WERI-Rb-1 (cell line): ENCODE measurements at places on chromosomes 2 and 18.
A peak's percentile ranks its signal among the peaks of the same experiment; 100 is the strongest.

- DNase-seq = peak; percentile 14
Observed at GRCh38 chr18:686339-687111, 25.9 kb downstream of the ENOSF1 start.

DNA sequence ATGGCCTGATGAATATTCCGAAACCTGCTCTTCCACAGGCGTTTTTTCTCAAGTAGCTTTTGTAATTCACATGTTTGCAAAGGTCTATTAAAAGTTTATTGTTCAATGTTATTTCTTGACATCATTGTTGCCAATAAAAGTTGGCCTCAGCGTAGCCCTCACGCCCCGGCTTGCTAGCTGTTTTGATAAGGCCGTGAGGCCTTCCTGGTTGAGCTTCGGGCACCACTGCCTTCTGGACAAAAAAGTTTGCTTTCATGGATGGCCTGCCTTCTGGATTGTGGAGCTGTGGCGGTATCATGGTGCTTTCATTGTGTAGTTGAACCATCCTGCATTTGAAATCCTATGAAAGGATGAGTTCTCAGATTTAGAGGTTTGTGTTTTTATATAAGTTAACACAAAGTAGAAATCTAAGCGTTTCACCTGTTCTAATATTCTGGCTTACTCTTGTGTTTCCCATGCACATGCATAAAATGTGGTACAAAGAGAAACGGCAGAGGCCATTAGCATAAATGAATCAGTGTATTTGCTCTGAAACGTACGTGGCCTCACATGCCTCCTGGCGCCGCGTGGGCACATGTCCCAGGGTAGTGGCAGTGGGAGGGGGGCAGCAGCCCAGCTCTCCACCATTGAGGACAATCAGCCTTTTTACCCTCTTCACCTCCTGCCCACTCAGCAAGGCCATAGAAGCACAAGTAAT, 134.5 kb downstream of the NCK2 start:
- no peak for DNase-seq

GRCh38 chr2:150640039-150640438, 152.6 kb upstream of the RND3 start:
- no peak for DNase-seq

- no peak for DNase-seq
Observed at GRCh38 chr2:84629550-84629949, 113.3 kb downstream of the DNAH6 start.

DNA sequence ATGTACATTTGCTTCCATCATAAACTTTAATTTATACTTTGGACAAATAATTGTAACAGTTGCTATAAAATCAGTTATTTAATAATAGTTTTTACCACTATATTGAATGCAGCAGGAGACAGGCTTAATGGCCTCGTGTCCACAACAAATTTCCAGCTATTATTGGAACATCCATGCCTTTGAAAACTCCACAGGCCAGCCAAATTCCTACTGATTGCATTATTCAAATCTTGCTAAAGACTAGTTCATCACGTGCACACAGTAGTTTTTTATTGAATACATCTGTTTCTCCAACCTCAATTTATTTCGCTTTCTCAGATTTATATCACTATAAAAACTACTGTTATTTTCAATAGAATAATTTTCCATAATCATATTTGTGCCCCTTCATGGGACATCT, 18.4 kb upstream of the PTPRM start:
- DNase-seq = no peak

GRCh38 chr2:192675681-192676080, 480.9 kb upstream of the TMEFF2 start:
- DNase-seq = no peak

GRCh38 chr2:239012228-239012627, 164.3 kb downstream of the TWIST2 start:
- no peak for DNase-seq

DNA sequence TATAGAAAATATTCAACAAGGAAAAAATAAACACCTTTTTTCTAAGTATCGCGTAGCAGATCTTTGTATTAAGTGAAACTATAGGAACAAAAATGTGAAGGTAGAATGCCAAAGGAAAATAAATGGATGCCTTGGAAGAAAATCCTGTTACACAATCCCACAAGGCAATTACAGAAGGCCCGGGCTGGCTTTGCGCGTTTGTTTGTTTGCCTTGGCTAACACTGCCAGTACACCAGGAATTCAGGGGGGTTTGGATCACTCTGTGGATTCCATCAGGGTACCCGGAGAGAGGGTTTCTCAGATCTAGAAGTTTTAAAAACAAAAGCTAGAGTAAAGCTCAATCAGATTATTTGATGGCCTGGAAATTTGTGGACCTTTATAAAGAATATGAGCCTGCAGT, 478.3 kb downstream of the FBXO15 start:
- no peak for DNase-seq

GRCh38 chr2:36432479-36432878, 76.9 kb downstream of the CRIM1 start:
- DNase-seq = no peak
